ENCODE measurements at places on chromosomes 3 and 15.
A peak's percentile ranks its signal among the peaks of the same experiment; 100 is the strongest.

DNA sequence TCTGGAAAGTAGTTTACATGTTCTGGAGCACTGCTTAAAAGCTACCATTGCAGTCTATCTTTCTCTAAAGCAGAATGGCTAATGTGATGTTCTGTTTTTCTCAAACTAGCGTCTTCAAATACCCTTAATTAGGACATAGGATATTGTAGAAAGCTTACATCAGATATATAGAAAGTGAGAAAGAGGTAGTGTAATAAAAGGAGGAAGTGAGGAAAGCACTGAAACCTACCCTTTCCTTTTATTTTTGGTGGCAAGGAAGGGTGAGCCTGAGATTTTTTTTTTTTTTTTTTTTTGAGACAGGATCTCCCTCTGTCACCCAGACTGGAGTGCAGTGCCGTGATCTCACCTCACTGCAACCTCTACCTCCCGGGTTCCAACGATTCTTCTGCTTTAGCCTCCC is 9.4 kb downstream of the SENP2 start:
- no peak for DNase-seq

DNA sequence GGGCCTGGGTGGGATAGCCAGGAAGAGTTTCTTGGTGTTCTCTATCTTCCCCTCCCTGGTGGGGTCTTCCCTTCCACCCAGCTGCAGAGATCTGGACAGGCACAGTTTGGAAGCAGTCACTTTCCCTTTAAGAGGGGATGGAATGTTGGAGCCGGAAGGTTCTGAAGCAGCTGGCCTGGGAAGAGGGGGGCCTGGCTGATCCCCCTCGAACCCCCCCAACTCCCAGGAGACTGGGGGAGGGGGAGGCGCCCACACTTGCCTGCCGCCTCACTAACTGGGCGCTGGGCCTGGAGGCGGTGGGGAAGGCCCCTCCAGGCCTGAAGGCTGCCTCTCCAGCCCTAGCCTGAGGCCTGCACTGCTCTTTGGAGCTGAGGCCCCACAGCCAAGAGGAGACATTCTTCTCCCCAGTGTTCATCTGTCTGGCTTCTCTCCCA is 1.4 kb downstream of the DVL3 start:
- DNase-seq, result peak; percentile 58

DNA sequence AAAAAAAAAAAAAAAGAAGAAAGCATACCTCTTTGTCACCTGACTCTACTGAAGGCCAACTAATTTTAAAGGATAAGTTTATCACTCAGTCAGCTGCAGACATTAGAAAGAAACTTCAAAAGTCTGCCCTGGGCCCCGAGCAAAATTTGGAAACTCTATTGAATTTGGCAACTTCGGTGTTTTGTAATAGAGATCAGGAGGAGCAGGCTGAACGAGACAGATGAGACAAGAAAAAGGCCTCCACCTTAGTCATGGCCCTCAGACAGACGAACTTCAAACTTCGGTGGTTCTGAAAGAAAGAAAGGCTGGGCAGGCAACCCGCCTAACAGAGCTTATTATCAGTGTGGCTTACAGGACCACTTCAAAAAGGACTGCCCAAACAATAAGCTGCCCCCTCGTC is 18.5 kb downstream of the GLDN start:
- DNase-seq, result no peak

DNA sequence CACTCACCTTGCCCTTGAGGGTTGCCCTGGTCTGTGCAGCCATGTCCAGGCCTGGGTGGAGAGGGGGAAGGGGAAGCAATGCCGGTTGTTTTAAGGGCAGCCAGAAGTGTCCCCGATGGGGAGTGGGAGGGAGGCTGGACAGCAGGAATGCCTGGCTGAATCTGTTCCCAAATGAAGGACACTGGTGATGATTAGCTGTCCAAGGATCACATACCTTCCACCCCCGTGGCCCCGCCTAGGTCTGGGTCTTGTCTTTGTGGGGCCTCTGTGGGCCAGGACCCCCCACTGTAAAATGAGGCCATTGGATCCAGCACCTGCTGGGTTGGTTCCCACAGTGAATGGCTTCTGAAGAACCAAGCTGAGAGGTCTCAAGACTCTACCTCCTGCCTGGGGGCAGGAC is 71.4 kb downstream of the FBLN2 start:
- DNase-seq, result no peak
